ENCODE measurements at places on chromosomes 16 and 17.

- no peak for DNase-seq
These were observed 684.3 kb upstream of the SOX9 start for GRCh38 chr17:71436479-71436878.

DNA sequence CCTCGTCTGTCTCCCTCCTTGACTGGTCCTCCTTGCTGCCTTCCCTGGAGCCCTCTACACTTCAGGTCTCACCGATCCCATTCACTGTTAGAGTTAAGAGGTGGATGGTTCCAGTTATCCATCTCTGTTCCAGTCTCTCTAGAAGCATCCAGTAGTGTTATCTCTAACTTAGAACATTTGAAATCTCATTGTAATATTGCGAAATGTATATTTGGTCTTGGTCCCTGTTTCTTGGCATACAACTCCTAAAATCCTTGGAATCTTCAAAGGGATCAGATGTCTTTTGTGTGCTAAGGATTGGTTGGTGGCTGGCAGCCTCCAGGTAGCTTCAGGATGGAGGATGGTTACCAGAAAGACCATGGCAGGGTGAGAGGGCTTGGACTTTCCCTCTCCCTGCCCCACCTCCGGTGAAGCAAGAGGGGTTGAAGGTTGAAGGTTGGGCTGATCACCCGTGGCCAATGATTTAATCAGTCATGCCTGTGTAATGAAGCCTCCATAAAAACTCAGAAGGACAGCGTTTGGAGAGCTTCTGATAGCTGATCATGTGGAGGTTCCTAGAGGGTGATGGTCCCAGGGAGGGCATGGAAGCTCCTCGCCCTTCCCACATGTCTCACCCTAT lies 59.1 kb downstream of the NTN1 start:
- no peak for DNase-seq

- DNase-seq = no peak
These were observed 37.7 kb upstream of the DYNLRB2 start for GRCh38 chr16:80503107-80503506.

- no peak for DNase-seq
These were observed 1.3 kb downstream of the SLC16A11 start for GRCh38 chr17:7042501-7043181.

- peak; percentile 94 for DNase-seq
These were observed 16.8 kb downstream of the MARCHF10 start for GRCh38 chr17:62791235-62791734.

- DNase-seq = no peak
These were observed 3.1 kb upstream of the PSMB10 start for GRCh38 chr16:67939507-67940445.

DNA sequence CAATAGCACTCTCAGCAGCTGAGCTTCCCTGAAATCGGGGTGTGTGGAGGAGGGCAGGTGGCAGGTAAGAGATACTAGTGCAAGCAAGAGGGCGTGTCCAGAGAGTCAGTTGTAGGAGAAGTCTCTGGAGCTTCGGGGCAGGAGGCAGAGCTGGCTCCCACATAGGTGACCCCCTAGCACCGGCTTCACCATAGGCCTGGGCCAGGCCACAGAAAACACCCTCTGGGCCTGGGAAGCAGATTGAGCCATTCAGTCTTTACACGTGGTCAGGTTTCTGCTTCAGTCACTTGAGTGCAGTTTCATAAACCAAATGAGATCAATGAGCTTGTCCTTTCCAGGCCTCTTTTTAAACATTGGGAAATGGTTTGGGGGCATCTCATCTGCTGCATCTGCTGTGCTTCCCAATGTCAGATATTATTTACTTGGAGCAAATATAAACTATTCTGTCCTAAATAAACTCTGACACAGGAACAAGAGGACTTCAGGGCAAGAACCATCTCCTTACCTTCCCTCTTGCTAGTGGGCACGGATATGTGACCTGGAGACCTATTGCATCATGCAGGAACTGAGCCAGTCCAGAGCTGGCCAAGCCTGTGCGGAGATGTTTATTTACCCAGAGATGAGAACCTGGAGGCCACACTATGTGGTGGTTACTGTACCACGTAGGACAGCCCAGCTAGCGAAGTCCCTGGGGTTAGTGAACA lies 16.1 kb downstream of the CCR7 start:
- peak; percentile 96 for DNase-seq

GRCh38 chr17:44910231-44911106 lies 4.8 kb downstream of the GFAP start:
- DNase-seq = no peak

GRCh38 chr16:11748404-11749254 lies 6.0 kb upstream of the TXNDC11 start:
- no peak for DNase-seq

- no peak for DNase-seq
These were observed 8.3 kb downstream of the CBFA2T3 start for GRCh38 chr16:88968589-88969280.

DNA sequence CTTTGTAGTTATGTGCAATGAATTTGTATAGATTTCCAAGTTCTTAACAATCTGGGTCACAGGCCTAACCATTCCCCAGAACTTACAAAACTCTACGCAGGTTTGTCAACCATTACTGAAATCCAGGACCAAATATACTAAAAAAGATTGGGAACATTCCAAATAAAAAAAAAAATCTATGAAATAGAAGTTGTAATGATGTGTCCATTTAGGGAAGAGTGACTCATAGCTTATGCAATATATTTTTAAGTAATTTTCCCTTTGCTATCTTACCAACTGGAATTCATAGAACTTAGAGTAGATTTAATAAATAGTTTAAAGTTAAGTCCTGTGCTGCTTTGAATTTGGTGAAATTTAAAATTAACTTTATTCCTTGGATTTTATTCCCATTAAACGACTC lies 393.2 kb downstream of the PMP22 start:
- DNase-seq = peak; percentile 40

DNA sequence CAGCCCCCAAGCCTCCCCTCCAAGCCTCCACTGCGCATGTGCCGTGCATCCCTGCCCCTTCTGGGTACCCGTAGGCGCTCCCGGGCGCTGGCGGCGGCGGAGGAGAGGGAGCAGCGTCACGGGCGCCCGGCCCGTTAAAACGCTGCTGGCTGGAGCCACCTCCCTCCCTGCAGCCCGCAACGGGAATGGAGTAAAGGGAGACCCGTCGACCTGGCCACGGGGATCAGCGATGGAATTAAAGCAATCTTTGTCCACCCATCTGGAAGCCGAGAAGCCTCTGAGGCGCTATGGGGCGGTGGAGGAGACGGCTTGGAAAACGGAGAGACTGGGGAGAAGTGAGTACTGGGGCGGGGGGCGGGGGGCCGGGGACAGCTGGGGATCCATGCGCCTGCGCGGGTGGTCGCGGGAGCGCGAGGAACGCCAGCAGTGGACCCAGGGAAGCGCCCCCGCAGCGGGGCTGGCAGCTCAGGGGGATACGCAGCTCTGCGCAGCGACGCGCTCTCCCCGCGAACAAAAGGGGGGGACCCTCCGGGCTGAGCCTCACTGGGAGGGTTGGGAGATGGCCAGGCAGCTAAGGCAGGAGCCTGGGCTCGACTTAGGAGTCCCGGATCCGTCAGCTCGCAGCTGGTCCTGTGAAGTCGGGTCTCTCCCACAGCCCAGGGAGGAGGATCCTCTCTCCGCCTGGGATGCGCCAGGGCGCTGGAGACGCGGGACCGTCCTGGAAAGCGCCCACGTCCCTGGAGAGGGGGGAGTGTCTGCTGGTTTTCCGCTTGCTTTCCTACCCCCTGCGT lies at the start of gene BMERB1:
Gene BMERB1 (plus strand): TSS at position 164 of the 791 bp plus-strand sequence. CDS start 66 bp downstream, at position 230.
- peak; percentile 54 for DNase-seq

DNA sequence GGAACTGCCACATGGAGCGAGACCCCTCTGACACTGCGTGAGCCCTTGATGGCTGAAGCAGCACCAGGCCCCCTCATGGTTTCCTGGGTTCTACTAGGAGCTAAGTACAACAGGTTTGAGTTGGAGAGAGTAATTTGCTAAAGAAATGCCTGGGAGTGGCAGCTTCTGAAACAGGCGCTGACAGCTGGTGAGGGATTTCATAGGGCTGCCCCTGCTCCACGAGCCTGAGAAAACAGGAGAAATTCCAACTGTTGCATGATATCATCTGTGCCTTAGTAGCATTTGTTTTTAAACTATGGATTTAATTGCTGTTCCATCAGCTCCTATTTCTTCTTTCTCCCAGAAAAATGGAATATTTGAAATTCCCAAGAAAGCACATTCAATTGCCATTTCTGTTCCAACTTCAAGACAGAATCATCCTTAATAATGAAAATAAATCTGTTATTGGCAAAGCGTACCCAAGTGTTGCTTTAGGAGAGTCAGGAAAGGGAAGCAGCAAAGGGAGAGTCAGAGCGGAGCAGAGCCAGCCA lies 78.8 kb upstream of the ANKFN1 start:
- DNase-seq = no peak

GRCh38 chr17:32960815-32961214 lies 30.8 kb upstream of the SPACA3 start:
- DNase-seq = no peak

DNA sequence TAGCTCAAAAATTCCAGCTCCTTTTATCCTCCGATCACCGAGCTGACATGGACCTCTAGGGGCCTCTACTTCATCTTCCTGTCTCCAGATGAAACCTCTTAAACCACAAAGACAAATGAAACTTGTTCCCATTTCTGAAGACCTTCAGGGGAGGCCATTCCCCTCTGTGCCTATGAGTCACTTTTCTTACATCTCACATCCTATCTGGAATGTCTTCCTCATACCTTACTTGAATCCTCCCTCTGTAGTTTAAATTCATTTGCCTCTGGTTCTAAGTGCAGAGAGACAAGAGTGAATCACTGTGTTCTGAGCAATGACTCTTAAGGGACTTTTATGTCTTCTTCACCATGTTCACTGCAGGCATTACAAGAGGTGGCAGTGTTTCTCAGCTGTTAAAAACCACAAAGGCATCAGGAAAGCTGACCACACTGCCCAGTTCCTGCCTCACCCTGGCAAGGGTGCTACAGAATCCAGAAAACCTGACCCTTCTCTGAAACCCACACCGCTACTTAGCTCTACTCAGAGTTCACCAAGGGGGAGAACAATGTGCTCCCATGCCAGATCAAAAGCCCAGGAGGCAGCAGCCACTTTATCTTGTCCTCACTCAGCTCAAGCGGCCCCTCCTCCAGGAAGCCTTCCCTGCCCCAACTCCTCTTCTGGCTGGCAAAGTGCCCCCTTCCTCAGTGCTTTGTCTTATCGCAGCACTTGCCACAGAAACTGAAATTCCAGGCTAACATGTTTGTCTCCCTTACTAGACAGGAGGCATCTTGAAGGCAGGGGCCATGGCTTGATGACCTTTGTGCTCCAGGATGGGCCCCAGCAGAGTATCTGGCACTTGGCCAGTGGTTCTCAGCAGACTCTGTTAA lies 6.4 kb downstream of the CUEDC1 start:
- peak; percentile 96 for DNase-seq

GRCh38 chr16:4090351-4090851 lies 25.8 kb downstream of the ADCY9 start:
- DNase-seq = no peak

- peak; percentile 19 for DNase-seq
These were observed 11.1 kb upstream of the TFAP4 start for GRCh38 chr16:4283939-4284338.

DNA sequence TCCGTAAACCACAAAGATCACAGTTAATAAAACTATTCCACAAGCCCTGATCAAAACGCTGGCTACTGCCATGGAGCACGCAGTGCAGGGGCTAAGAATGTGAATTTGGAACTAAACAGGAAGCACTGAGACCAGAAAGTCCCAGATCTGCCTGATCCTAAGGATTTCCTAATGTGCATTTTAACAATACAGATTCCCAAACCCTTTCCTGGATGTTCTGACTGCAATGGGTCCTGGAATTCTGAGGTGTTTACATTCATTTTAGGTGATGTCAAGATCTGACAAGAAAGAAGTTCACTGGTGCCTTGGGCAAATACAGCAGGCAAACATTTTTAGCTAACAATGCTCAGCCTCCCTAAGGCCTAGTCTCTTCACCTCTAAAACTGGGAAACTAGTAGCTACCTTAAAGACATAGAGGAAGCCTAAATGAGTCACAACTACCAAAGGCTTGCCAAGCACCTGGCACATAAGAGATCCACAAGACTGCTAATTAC lies 10.3 kb downstream of the NSMCE1 start:
- DNase-seq = peak; percentile 31

DNA sequence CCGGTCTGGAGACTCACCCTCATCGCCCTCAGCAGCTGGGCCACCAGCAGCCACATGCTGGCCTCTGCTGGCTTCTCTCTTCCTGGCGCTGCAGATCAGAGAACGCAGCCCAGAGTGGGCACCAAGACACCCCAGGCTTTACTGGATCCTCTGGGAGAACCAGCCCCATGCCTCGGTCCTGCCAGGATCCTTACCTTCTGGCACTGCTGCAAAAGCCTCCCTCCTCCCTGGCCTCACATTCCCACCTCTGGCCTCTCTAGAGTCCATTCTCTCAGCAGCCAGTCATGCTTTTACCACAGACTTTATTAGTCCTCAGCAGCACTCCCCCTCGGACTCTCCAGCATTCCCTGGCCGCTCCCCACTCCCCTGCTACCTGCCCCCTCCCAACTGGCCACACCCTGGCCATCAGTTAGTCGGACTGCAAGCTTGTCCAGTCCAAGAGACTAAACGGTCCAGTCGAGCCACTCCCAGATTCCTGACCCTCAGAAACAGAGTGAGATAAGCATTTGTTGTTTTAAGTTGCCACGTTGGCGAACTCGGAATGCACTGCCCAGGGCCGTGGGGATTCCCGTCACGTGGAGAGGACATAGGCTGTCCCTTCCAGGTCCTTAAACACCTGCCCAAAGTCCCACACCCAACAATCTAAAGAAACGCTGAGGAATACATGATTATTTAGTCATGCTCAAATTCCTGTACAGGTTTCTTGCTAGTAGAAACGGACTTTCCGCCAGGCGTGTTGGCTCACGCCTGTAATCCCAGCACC lies 5.9 kb upstream of the SPG7 start:
- peak; percentile 63 for DNase-seq

DNA sequence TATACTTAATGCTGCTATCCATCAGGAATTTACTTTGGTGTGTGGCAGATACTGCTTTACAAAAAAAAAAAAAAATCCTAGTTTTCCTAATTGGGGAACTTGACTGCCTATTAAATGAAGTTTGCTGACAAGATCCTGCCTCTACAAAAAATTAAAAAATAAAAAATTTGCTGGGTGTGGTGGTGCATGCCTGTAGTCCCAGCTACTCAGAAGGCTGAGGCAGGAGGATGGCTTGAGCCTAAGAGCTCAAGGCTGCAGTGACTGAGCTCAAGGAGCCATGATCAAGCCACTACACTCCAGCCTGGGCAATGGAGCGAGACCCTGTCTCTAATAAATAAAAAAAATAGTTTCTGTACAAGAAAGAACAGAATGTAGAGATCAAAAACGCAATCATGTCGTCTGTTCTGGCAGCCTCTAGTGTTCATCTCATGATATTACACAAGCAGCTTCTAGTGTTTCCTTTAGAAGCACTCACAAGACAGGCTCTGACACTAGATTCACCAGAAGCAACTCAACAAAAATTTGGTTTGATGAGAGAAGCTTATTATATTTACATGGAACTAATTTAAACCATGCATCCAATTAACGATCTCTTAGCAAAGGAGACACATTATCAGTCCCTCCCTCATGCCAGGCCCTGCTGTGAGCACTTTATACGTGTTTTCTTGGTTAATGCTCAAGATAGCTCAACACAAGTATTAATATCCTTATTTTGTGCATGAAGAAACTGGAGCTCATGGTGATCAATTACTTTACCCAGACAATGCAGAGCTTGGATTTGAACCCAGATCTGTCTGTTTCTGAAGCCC lies 6.8 kb upstream of the KRTAP17-1 start:
- DNase-seq = peak; percentile 70

- peak; percentile 38 for DNase-seq
These were observed 39.9 kb upstream of the MYH10 start for GRCh38 chr17:8670421-8670820.
